Aorta (tissue), 5 donors: ENCODE measurements at places on chromosomes 13 and 19. TPM values are rescaled to one million over a fixed set of nuclear protein-coding genes. Genes with fewer than 3 reads are reported as not detected.

GRCh38 chr13:101618440-101619187, 166.1 kb downstream of the ITGBL1 start:
- DNase-seq, result no peak

DNA sequence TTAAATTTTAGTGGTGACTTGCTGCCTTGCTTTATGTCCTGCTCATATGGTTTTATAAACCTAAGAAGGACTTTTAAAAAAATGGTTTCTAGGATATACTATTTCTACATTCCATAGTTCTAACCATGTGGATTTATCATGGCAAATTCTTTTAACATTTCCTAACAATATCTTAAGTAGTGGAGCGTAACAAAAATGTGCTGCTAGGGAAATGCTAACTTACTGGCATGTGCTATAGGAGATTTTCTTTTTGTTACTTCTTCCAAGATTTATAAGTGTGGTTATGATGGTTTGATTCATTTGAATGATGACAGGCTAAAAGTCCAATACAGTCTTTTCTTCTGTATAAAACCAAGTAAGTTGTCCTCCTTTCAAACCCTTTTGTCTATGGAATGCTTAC, 713.7 kb downstream of the SLITRK1 start:
- DNase-seq, result no peak

- peak; percentile 91 for DNase-seq
Measured at GRCh38 chr19:18044825-18045304, 36.9 kb downstream of the ARRDC2 start.

GRCh38 chr19:43748685-43749084, 6.1 kb downstream of the SMG9 start:
- DNase-seq, result no peak

Gene COX6B2
- polyA plus RNA-seq, result not detected

Gene ZNF765
- polyA plus RNA-seq, result 3.5 TPM
